Occipital lobe (tissue), 3 donors: ENCODE measurements at places on chromosomes 7 and 10. TPM values are rescaled to one million over a fixed set of nuclear protein-coding genes. Genes with fewer than 3 reads are reported as not detected.

The BTBD16 gene
- total RNA-seq = not detected

The CALHM2 gene
- 3.1 TPM for total RNA-seq

The GLCCI1 gene
- total RNA-seq = 32.6 TPM

GRCh38 chr10:33800545-33800944 is 466.1 kb upstream of the NRP1 start:
- no peak for DNase-seq

GRCh38 chr7:52482076-52482475 is 553.4 kb upstream of the POM121L12 start:
- DNase-seq = no peak

GRCh38 chr7:142733271-142733670 is 16.0 kb upstream of the PRSS1 start:
- DNase-seq = no peak
